ENCODE measurements at places on chromosomes 4 and X.

DNA sequence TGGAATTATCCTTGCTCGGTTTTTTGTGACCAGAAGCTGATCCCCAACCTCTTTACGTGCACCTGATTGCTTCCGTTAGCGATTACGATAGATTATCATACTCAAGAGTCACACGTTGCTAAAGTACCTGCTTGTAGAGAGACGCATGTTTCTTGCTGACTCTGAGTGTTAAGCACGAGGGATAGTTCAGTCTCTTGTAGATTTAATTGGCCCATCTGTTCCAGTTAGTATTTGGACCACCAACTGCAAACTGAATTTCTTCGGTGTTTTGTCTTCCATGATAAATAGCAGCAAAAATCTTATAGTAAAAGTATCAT lies 516 bp upstream of the COX18 start:
- no peak for DNase-seq

DNA sequence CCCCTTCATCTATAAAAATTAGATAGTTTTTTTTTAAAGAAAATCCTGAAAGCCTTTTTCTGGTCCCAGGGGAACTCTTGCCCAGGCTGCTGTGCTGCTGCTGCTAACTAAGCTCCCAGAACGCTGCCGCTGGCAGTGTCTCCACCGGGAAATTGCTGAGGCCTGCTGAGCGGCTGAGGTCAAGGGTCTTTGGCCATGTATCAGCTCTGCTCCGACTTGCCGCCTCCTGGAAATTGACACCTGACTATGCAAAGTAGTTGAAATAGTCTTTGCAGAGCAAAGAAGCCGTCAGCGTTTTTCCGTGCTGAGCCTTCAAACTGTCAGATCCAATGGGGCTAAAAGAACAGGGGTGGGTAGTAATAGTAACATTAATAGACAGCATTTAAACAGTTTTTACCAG lies 839 bp downstream of the QDPR start:
- DNase-seq = no peak

- DNase-seq = no peak
Measured at GRCh38 chrX:121903961-121904360, 856.6 kb downstream of the GLUD2 start.

DNA sequence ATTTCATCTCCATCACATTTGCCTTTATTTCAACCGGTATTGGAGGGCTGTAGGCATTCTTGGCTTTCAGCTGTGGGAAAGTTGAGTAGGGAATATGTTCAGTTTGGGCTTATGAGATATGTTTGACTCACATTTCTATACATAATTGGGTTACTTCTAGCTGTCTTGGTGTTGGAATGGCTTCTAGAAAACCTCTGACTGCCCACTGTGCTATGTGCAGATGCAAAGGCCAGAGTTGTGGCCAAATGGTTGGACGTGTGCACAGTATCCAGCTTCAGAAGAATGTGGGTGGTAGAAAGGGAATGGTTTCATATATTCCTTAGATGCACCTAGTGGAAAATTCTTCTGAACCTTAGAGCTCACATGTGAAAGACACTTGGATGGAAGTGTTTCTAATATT lies 92.6 kb upstream of the H2AZ1 start:
- DNase-seq = no peak

DNA sequence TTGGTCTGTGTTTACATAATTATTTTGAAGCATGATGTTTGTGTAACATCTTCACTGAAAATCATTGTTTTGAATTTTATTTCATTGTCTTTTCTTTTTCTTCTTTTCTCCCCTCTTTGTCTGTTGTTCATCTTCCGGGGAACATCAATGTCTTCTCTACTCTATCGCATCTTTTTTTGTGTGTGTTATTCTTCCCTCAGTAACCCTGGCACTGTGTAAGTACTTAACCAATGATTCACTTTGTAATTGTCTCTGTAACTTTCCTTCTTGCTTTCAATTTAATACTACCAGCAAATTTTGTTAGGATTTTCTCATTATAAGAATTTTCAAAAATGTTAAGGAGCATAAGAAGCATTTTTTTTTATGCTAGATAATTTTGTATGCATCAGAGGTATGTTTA lies 130.8 kb downstream of the PDLIM5 start:
- DNase-seq = no peak

DNA sequence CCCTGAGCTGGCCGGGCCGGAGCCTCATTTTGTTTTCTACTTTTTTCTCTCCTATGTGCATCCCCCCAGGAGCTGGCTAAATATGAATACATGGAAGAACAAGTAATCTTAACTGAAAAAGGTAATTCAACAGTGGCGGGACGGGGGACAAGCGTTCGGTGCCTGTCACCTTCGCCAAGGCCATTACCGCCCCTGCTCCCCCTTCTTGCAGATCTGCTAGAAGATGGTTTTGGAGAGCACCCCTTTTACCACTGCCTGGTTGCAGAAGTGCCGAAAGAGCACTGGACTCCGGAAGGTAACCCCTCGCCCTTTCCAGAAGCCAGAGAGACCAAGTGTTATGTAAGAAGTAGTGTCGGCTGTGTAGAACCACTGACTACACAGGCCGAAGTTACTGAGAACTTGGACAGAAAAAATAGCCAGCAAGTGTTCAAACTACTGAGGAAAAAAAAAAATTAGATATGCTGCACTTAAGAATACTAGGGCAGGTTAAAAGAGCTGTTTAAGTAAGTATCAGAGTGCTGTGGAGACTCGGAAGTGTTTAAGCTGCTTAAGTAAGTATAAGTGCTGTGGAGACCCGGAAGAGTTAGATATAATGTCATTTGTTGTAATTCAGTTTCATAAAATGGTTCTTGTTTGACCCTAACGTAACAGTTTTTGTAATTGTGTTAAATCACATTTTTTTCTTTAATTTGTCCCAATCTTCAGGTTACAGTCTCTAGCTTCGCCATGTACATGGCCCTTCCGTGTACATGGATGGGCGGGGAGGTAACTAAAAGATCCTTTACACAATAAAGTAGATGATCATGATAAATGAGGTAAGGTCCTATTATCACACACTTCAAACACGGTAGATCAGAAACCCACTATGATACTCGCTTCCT lies 856 bp downstream of the SAT1 start:
- DNase-seq = no peak

GRCh38 chr4:33090910-33091309 lies 2370.7 kb downstream of the PCDH7 start:
- no peak for DNase-seq

DNA sequence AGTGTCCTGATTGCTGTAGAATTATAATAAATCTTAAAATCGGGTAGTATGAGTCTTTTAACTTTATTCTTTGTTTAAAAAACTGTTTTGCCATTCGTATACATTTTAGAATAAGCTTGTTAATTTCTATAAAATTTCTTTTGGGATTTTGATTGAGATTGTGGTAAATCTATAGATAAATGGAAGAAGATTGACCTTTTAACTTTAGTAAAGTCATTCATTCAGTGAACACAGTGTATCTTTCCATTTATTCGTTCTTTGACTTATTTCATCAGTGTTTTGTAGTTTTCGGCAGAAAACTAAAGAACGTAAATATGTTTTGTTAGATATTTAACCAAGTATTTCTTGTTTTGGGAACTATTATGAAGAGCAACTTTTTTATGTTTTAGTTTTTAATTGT lies 38.9 kb downstream of the DRD5 start:
- no peak for DNase-seq

- DNase-seq = no peak
Measured at GRCh38 chr4:99800332-99801004, 16.2 kb upstream of the DAPP1 start.

DNA sequence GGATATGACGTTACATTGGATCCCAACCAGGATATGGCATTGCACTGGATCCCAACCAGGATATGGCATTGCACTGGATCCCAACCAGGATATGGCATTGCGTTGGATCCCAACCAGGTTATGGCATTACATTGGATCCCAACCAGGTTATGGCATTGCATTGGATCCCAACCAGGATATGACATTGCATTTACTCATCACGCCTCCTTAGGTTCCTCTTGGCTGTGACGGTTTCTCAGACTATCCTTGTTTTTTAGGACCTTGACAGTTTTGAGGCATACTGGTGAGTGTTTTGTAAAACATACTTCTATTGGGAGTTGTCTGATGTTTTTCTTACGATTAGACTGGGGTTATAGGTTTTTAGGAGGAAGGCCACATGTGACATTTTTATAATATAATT lies 5.4 kb upstream of the ACSL1 start:
- DNase-seq = no peak

GRCh38 chr4:61401771-61402170 lies 201.6 kb downstream of the ADGRL3 start:
- no peak for DNase-seq

DNA sequence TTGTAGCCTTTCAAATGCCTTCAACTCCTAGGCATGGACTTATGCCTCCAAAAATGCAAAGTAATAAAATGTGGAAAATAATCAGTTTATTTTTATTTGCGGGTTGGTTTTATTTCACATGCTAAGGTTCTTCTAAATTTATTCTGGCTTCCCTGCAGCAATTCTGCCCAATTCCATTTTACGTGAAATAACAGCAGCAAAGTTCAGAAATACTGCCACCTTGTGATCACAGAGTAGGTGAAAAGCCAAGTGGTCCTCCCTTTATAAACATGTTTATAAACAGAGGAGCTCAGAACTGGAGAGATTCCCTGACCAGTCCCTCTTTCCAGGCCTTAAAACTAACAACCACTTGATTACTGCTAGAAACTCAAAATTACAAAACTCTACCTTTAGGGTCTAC lies 14.7 kb upstream of the DCHS2 start:
- DNase-seq = no peak

DNA sequence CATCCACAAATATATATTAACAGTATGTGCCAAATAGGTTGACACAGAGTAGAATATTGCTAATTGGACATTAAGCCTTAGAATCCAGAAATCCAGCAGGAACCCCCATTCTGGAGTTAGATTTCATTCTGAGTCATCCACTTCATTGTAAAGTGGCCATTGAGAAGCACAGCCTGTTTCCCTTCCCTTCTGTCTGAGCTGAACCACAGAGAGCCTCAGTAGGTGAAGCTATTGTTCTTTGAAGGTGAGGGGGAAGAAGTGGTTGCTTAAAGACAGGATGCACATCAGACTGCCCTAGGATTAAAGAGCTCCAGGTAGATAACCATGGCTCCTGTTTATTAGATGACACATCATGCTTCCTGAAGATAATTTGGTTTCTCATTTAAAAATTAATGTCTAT lies 30.6 kb upstream of the MCF2 start:
- DNase-seq = no peak

DNA sequence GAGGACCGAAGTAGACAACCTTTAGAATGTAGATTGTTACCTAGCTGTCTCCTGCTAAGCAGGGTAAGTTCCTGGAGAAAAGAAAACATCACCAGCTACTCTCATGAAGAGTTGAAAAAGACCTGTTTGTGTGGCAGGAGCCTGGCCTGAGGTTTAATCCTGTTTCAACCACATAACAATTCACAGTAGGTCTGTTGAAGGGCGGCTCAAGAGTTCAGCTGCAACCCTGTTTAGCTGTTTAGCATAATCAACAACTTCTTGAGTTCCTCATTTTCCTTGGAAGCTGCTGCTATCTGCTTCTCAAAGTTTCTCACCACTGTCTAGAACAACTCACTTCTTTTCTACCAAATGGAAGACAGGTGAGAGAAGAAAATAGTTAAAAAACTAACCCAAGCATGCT lies 170.4 kb upstream of the TET2 start:
- no peak for DNase-seq

DNA sequence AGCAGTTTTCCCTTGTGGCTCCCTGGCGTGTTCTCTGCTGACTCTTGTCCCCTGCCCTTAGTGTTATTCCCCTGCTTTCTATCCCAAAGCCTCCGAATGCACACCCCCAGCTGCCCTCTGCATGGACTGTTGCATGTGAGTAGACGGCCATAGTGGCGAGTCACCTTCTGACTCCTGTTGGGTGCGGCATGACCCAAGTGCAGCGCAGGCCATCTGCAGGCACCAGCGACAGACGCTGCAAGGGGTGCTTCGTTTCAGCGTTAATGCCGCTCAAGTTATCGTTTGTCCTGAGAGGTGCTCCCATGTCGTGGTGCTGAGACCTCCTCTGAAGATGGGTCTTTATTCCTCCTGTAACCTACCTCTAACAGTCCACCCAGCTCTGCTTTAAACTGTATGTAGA lies 57.7 kb downstream of the NOP14 start:
- no peak for DNase-seq

DNA sequence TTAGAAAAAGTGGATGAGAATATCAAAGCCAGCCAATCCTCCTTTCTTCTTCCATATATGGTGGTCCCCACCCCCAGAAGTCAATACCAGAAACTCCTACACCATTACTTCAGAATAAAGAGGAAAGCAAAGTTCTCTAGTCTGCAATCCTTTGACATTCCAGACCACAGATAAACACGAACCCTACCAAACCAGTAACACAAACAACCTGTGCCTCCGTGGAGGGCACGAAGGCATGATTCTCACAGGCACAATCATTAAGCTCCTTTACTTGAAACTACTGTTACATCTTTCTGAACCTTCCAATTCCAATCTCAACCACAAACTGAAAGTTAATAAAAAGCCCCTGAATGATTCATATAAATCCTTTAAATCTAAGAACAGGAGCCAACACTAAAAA lies 16.3 kb downstream of the MAML3 start:
- DNase-seq = no peak

DNA sequence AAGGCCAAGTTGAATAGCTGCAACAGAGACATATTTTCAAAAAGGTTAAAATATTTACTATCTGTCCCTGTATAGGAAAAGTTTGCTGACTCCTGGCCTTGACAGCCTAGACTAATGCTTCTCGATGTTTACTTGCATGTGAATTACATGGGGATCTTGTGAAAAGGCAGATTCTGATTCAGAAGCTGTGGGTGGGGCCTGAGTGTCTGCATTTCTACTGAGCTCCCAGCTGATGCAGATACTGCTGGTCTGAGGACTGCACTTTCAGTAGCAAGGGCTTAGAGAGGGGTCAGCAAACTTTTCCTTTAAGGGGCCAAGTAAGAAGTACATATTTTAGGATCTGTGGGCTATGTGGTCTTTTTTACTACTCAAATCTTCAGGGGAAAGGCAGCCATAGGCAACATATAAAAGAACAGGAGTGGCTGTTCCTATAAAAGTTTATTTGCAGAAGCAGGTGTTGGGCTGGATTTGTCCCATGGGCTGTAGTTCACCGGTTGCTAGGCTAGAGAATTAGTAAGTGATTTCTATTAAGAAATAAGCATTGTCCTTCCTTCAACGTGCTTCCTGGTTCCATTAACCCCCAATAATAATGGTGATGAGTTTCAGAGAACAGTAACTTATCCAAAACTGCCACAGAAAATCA lies 97.2 kb upstream of the PDE5A start:
- DNase-seq = no peak

- no peak for DNase-seq
Measured at GRCh38 chr4:76569225-76569624, 134.2 kb downstream of the SHROOM3 start.

All from left forelimb (tissue), 1 donor.